ENCODE measurements at places on chromosomes 11 and 22.

DNA sequence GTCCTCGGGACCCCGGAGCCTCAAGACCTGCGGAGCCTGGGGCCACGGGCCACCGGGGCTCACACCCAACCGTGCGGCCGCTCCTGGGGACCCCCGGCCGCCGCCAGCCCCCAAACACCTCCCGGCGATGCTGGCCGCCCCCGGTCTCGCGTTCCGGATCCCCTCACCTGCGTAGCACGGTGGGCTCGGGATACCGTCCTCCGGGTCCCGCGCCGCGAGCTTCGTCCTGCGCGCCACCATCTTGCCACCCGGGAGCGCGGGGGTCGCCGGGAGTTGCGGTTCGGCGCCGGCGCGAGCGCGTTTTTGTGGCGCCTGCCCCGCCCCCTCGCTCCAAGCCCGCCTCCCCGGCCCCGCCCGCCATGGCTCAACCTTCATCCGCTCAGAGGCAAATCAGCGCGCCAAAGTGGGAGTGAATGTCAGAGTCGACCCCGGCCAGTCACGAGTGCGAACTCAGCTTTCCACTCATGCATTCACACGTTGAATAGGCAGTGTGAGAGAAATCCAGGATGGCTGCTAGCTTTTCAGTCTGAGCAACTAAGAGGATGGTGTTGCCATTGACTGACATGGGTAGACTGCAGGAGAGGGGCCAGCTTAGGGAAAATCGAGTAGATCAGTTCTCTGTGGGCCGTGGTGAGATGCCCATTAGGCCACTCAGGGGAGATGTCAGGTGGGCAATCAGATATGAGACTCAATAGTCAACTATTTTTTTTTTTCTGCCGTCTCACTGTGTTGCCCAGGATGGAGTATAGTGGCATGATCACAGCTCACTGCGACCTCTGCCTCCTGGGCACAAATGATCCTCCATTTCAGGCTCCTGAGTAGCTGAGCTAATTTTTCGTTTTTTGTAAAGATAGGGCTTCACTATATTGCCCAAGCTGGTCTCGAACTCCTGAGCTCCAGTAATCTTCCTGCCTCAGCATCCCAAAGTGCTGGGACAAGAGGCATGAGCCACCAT lies 28.3 kb downstream of the SERHL2 start:
- DNase-seq: peak; percentile 85

- no peak for DNase-seq
Observed at GRCh38 chr11:22169833-22170232, 23.1 kb upstream of the ANO5 start.

- peak; percentile 18 for DNase-seq
Observed at GRCh38 chr11:102293873-102294601, 23.2 kb upstream of the BIRC3 start.

- DNase-seq: no peak
Observed at GRCh38 chr11:57763568-57763967, 2.0 kb downstream of the CTNND1 start.

- DNase-seq: no peak
Observed at GRCh38 chr22:44363980-44364750, 51.4 kb upstream of the SHISAL1 start.

DNA sequence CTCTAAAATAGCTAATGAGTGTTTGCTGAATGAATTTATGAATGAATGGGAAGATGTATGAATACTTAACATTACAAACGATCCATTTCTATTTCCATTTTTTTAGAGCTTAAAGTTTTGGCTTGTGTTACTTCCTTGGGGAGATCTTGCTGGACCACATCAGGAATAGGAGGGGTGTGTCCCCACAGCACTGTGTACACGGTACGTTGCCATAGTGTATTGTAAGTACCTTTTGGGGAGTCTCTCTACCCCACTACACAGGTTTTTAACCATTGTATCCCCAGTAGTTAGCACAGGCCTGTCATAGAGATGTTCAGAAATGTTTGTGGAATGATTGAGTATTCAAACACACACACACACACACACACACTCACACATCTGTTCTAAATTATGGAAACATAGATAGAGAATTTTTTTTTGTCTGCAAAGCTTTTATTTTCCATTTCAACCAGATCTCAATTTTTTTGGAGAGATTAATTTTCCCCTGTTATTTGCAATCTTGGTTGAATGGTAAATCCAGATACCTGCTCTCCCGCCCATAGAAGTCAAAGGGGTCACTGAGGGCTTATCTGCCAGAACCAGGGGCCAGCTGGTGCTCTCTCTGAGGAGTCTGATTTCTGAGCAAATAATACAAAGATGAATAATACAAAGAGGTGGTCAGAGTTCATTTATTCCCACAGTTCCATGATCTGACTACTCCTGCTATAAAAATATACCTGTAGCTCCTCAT lies 471.0 kb downstream of the INSC start:
- no peak for DNase-seq

DNA sequence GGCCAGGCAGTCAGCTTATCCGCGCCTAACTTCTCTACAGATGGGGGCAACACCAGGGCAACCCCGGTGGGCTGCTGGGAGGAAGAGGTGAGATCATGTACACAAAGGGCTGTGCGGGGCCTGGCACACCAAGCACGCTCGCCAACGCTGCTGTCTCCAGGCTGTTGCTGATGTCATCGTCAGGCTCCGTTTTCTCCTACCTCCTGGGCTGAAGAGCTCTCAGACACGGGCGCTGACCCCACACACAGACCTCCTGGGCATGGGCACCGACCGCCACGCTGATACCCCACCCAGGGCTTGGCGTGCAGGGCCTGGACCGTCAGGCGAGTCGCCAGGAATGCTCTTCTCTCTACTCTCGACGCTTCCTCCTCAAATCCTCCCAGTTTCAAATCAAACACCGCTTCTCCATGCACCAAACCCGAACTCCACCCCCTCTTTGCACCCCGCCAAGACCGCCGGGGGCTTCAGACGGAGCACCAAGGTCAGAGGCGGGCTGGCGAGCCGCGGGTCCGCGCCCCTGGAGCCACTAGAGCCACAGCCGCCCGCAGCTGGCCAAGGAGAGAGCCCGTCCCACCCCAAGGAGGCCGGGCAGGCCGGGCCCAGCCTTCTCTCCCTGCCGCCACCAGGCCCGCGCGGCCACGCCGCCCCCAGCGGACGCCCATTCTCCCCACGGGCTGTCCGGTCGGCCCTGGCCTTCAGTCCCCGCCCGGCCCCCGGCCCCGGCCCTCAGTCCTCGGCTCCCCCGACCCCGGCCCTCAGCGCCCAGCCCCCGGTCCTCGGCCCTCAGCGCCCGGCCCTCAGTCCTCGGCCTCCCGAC lies 772 bp downstream of the SBF1 start:
- peak; percentile 49 for DNase-seq

DNA sequence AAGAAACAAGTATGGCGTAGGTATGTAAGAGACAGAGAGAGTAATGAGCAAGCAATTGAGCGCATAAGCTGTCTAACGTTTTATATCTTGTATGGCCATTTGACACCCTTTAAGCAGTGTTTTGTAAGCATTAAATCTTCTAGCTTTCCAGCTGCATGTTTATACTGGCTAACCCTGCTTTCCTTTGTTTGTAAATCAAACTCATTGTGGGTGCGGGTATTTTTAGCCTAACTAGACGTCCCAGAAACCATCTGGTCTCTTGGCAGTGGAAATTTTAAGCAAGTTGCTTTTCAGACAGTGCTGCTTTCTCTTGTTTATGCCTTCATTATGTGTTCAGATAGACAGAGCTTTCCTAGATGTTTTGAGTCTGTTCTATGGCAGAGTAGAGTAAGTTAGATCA lies 73.5 kb downstream of the RNF169 start:
- no peak for DNase-seq

DNA sequence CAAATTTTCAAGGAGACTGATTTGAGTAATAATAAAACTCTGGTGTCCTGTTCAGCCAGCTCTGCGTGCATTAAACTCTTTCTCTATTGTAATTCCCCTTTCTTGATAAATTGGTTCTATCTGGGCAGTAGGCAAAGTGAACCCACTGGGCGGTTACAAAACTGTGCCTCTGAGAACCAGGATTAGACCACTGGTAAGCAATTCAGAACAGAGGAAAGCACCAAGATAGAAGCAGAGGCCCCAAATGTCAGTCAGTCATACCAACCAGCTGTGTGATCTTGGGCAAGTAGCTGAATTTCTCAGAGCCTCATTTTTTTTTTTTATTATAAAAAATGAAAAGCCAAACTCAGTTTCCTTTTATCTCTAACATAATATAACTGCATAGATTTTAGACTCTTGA lies 54.9 kb downstream of the TRIM44 start:
- no peak for DNase-seq

- no peak for DNase-seq
Observed at GRCh38 chr11:17578296-17578695, 31.2 kb downstream of the OTOG start.

GRCh38 chr11:105823495-105824033 lies 198.5 kb downstream of the MSANTD4 start:
- DNase-seq: no peak

- no peak for DNase-seq
Observed at GRCh38 chr22:29205252-29205593, 473 bp upstream of the EMID1 start.

DNA sequence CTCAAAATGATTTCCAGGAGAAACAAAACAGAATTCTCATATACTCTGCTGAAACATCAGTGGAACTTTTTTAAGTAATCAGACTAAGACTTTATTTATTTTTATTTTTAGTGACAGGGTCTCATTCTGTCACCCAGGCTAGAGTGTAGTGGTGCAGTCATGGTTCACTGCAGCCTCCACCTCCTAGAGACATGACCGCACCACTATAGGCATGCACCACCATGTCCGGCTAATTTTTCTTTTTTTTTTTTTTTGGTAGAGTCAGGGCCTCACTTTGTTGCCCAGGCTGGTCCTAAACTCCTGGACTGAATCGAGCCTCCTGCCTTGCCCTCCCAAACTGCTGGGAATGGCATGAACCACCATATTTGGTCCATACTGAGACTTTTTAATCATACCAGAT lies 42.9 kb downstream of the PRDM10 start:
- DNase-seq: no peak

DNA sequence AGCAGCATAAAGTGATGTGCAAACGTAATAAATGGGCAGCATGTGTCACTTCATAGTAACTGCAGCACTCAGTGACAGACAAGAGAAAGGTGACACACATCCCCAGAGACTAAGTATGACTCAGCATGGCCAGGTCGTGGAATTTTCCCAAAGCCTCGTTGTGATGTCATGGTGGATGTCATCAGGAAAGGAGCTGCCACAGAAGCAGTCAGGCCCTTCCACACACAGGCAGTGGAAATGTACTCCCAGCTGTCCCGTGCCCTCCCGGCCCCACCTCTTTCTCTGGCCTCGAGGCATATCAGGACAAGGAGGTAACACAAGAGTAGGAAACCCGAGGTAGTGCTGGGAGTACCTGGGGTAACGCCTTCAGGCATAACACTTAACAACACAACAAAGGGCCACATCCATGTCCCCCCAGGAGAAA lies 8.1 kb downstream of the PC start:
- peak; percentile 60 for DNase-seq

DNA sequence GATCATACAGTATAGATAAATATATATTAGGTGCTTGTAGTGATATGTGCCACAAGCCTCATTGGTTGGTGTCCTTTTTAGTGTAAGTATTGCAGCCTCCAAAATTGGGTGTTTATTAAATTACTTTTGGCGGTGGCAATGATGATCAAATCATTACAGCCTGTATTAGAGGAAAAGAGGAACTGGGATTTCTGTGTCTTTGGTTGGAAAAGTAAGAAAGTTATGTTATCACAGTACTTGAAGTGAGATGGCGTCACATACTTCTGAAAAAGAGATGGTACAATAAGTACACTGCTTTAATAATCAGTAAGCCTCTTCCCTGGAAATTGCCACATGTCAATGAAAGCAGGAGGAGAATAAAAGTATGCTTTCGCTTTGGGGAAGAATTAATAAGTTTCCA lies 523 bp upstream of the MPZL3 start:
- no peak for DNase-seq

All from activated naive CD4-positive, alpha-beta T cell treated with anti-CD3 and anti-CD28 coated beads, Interleukin-2, amount 50 U/mL, for 72 hours (primary cell).